ENCODE measurements at places on chromosomes 7 and 10.

GRCh38 chr7:139246905-139247304, 15.9 kb downstream of the UBN2 start:
- DNase-seq: no peak

DNA sequence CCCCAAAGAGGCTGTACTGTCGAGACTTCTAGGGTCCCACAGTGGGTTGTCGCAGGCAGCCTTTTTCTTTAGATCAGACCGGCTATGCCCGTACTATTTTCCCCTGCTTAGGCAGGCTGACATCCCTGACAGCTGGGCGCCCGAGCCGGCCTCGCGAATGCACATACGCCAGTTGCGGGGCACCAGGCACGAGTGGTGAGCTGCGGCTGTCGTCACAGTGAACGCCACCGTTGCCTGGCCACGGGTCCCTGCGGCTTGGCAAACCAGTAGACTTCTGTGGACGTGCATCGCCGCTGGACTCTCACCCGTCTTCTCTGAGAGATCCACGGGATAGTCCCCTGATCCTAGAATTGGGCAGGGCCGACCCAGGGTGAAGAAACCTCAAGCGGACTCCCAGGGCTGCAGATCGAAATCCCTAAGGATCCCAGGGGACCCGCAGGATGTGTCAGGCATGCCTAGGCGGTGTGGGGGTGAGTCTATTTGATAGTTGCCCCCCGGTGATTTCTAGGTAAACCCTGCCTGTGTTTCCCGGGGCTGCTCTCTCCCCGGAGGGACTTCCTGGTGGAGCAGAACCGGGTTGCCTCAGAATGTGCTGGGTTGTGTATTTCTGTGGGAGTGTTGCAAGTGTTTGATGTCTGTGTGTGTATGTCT, 33.0 kb upstream of the ZNF273 start:
- DNase-seq: no peak

DNA sequence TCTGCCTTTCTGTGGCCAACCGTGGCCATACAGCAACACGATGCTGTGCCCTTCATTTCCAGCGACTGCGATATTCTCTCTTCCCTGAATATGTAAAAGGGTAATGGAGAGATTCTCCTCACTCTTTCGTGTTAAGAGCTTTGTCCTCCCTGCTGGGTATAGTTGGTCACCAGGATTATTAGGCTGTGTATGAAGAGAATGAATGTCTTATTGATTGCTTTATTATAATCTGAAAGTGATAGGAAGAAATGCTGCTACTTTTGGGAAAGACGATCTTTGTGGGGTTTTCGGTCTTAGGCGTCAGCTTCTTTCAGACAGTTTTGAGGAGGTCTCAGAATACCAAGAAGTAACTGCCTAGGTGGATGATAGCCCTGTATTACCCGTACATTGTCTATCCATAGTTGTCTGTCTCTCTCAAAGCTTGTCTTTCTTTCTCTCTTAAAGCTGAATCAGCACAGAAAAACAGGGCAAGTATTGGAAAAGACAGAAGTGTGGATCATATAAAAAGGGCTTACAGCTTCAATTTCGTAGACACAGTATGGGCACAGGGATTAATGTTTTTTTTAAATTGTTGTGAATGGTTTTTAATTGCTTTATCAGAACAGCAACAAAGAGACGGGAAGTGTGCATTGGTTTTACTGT, 1.2 kb downstream of the AHCYL2 start:
- DNase-seq: no peak

DNA sequence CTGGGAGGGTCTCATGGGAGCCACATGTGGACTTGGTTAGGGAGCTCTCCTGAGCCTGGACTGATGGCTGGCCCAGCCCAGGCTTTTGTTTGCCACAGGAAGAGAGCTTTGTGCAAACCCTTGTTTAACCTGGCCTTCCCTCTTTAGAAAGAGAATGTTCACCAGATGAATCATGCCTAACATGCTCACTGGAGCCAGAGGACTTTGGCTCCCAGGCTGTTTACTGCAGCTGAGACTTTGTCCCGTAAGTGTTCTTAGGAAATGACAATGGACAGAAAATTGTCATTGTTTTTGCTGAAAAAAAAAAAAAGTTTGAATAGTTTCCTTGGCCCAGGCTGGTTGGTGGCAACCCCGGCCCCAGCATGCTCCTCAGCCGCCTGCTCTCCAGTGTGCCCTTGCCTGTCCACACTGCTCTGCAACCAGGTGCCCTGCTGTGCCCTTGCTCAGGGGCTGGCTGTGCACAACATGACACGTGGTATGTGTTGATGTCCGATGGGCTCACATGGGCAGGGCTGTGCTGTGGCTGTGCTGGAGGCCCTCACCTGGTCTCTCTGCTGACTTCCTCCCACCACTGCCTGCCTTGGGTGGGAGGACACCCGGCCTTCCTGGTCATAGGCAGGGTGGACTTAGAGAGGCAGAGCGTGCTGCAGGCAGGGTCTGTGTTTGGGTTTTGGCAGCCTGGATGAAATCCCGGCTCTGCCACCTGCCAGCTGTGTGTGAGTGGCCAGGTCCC, 215.3 kb upstream of the ZNF32 start:
- DNase-seq: no peak

DNA sequence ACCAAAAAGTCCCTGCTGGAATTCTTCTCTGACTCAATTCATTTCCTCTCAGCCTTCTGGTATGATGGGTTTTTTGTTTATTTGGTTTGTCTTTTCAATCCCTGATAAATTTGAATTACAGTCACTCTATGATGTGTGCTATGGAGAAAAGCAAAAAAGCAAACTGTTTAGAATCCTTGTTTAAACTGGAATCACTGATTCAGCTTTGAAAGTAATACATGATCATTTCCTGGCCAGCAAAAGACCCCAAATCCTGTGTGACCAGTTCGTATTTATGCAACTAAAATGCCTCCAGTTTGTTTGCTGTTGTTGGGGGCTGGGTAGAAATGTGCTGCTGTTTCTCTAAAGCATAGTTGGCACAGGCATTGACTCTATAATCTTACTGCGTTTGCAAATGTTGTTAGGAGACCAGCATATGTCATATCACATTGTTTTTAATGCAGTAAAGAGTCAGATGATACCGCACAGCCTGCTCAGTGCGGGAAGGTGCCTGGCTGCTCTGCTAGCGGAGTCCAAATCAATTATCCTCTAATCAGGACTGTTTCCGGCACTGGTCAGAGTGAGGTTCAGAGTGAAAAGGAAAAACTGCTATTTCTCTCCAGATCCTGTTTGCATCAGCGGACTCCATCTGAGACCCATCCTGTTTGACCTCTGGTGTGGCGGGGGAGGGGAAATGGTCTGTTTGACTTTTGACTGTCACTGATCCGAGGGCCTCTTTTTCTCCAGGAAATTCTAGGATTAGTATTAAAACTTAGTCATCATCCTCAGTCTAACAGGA, 40.6 kb upstream of the ADD3 start:
- DNase-seq: no peak

- no peak for DNase-seq
These were observed 35.6 kb downstream of the YKT6 start for GRCh38 chr7:44236333-44236728.

DNA sequence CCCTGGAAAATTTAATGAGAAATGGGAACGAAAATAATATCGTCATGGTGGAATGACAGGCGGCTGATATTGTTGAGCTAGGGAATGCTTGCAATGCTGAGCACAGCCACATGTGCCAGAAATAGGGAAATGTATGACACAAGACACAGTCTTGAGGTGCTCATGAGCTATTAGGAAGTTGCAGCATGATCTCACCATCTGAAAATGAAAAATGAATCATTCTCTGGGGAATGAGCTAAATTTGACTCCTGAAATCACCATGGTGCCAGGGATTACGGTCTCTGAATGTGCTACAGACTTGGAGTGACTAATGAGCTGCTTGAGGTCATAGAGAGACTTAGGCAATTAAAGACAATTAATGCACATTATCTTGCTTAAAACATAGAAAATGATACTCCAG, 845.0 kb downstream of the CNTNAP2 start:
- peak; percentile 72 for DNase-seq

GRCh38 chr7:19410106-19410505, 264.9 kb upstream of the FERD3L start:
- DNase-seq: peak; percentile 46

DNA sequence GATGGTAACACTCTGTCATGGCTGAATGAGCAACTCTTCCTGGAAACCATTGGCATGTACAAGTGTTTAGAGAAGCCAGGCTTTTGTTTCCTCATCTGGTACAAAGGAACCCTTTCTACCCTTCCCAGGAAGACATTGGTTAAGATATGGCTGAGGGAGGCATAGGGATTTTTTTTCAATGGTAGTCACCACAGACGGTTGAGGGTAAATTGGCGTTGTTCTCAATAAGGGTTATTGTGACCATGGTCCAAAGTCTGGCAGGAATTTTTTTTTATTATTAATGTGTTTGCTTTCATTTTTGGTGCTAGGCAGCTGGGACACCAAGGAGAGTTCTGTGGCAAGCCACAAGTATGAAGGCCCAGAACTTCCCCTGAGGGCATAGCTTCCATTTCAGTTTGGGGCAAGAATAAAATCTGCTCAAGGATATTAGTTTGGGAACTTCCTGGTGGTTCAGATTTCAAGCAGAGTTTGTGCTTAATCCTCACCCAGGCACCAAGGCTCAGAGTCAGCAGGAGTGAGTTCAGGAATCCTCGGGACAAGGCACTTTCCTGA, at the start of gene PLEKHS1:
TSS of gene PLEKHS1 (plus strand) at position 502 of the 552 bp plus-strand sequence. CDS start 3,596 bp downstream, outside the sequence.
- no peak for DNase-seq

GRCh38 chr10:100568912-100569311, 33.2 kb downstream of the HIF1AN start:
- DNase-seq: no peak

DNA sequence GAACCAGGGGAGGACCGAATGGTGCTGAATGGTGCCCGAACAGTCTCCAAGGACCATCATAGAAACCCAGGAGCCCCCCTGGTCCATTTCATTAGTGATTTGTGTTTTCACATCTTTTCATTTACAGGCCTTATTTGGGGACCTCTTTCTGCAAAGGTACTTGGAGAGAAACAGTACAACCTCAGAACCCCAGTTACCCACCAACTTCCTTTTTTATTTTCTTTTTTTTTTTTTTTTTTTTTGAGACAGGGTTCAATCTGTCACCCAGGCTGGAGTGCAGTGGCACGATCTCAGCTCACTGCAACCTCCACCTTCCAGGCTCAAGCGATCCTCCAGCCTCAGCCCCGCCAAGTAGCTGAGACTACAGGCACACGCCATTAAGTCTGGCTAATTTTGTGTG, 13.0 kb upstream of the ELN start:
- no peak for DNase-seq

DNA sequence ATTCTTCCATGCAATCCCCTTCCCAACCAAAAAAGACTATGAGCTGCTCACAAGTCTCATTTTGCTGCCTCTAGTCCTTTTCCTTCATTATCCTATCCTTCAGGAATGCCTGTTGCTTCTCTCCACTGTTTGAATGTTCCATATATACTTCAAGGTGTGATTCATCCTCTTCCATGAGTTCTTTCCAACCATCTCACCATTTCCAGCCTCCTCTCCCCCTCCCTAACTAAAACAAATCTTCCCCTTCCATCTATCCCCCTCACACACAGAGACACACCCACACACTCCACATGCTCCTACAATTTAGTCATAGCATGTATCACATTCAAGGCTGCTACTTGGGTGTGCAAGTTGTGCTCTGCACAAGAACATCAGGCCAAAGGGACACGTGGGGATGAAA, 254.3 kb downstream of the DYNC1I1 start:
- no peak for DNase-seq

- no peak for DNase-seq
These were observed 145.2 kb upstream of the BMPER start for GRCh38 chr7:33760146-33760545.

DNA sequence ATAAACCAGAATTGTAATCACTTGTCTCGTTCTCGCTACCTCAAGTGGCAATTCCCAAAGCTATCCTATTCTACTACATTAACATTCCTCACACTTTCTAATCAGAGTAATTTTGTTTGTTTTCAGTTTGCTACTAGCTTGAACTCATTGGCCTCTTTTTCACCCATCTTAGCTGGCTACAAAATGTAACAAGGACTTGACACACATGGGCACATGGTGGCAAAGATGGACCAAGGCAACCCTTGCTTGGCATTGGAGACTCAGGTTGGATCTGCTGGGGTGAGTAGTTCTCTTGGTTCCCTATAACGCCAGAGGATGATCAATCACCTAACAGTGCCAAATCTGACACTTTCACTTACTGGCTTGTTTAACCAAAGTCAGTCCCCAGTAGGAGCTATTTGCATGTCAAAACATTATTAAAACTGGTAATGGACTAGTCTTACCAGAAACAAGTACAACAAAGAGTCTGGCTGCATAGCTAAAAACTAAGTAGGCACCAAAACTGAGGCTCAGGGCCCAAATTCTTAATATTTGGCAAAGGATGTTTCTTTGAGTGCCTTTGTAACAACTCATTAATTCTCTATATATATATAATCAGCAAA, 1.9 kb downstream of the USP6NL start:
- no peak for DNase-seq

DNA sequence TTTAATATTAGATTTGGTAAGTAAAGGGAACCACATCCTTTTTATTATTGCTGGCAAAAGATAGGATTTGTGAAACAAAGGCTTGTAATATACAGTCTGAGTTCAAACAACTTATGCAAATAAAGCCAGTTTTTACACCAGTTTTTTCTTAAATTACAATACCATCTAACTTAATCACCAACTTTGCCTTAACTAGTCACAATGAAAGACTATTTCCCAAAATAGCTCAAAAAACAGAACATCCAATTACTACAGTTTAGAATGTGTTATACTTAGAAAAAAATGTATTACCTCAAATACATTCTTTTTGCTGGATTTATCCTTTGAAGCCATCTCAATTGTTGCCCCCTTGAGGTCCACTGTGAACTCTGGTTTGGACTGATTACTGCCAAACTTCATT, 108.5 kb downstream of the ARHGAP12 start:
- DNase-seq: no peak

DNA sequence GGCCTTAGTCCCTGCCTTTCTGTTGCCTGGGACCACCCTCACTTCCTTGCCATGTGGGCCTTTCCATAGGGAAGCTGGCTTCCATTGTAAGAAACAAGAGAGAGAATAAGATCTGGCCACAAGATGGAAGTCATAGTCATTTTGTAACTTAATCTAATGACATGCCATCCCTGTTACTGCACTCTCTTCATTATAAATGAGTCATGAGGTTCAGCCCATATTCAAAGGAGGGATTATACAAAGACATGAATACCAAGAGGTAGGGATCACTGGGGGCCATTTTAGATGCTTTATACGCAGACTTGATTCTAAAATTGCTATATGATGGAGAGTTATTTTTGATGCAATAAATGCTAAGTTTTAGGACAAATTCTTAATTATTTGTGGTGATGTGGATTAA, 75.2 kb upstream of the CELF2 start:
- DNase-seq: no peak
